SJSA1 (cell line): ENCODE measurements at places on chromosomes 4 and X. TPM values are rescaled to one million over a fixed set of nuclear protein-coding genes. Genes with fewer than 3 reads are reported as not detected.
A peak's percentile ranks its signal among the peaks of the same experiment; 100 is the strongest.

The TRIM75 gene
- total RNA-seq, result not detected in 2 replicates

The SFRP2 gene
- not detected in 2 replicates for total RNA-seq

DNA sequence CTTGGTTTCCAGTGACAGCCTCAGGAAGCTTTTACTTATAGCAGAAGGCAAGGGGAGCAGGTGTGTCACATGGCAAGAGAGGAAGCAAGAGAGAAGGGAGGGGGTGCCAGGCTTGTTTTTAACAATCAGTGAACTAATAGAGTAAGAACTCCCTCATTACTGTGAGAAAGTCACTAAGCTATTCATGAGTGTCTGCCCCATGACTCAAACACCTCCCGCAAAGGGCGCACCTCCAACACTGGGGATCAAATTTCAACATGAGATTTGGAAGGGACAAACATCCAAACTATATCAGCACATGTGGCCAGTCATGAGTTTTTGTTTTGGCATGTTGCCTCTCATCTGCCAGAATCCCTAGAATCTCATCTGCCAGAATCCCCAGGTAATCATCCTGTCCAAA lies 183.5 kb upstream of the C1QTNF7 start:
- no peaks in the 10 kb centered on the region for H3K27me3 ChIP-seq
- no peak overlapping the region for H3K4me3 ChIP-seq
- H3K4me1 ChIP-seq, result no peaks in the 10 kb centered on the region; the same call in 1 of the 2 replicates
- no peak for DNase-seq

DNA sequence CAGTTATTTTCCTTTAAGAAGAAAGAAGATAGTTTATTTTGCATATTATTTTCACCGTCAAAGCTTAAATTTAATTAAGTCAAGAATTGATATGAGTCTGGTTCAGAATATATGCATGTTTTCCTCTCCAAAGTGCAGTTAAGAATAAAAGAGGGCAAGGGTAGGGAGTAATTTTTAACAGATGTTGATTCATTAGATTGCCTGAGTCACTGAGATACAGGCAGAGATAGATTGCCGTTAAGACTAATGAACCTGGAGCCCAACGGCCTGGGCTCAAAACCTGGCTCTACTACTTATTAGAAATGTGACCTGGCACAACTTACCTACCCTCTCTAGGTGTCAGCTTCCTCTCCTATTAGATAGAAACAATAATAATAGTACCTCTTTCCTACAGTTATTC lies 1037.4 kb upstream of the PABPC4L start:
- H3K27ac ChIP-seq, result no peak overlapping the region
- peaks cover under 1% of the 10 kb centered on the region for H3K4me1 ChIP-seq
- H3K36me3 ChIP-seq, result no peaks in the 10 kb centered on the region
- no peak for DNase-seq

DNA sequence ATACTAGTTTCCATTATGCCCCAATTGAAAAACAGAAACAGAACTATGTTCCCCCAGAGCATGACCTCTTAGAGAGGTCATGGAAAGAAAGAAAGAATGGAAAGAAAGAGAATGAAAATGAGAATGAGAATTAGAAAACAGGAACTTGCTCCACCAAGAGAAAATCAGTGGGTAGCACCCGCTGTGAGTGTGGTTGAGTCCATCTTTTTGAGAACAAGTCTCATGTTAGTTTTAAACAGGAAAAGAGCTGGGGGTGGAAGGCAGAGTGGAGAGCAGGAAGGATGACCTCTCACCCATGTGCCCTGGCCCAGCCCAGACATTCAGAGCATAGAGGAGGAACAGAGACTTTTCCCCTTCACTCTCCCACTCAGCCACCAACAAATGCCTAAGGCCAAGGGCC lies 4.9 kb downstream of the GSX2 start:
- DNase-seq, result no peak
- H3K36me3 ChIP-seq, result no peaks in the 10 kb centered on the region
- no peak overlapping the region for H3K27ac ChIP-seq

GRCh38 chr4:138609943-138610350 lies 367.8 kb upstream of the SLC7A11 start:
- H3K4me1 ChIP-seq, result peaks cover 26% of the 10 kb centered on the region
- no peak overlapping the region for H3K4me3 ChIP-seq
- peak; percentile 66 for DNase-seq
- H3K27me3 ChIP-seq, result no peaks in the 10 kb centered on the region
- H3K36me3 ChIP-seq, result no peaks in the 10 kb centered on the region

GRCh38 chr4:185369731-185370130 lies 26.0 kb downstream of the LRP2BP start:
- no peak overlapping the region for H3K4me3 ChIP-seq
- DNase-seq, result no peak
- no peaks in the 10 kb centered on the region for H3K36me3 ChIP-seq
- no peaks in the 10 kb centered on the region for H3K27me3 ChIP-seq
- no peaks in the 10 kb centered on the region for H3K4me1 ChIP-seq

GRCh38 chrX:20796450-20796849 lies 529.7 kb upstream of the RPS6KA3 start:
- no peak overlapping the region for H3K27ac ChIP-seq
- H3K4me3 ChIP-seq, result no peak overlapping the region
- no peaks in the 10 kb centered on the region for H3K4me1 ChIP-seq
- DNase-seq, result no peak

- peak overlapping the region; percentile 9 for H3K4me3 ChIP-seq
- H3K36me3 ChIP-seq, result no peaks in the 10 kb centered on the region
- peaks cover 16% of the 10 kb centered on the region for H3K4me1 ChIP-seq
- no peaks in the 10 kb centered on the region for H3K27me3 ChIP-seq
- DNase-seq, result no peak
Observed at GRCh38 chrX:42094218-42094617, 170.9 kb upstream of the CASK start.

DNA sequence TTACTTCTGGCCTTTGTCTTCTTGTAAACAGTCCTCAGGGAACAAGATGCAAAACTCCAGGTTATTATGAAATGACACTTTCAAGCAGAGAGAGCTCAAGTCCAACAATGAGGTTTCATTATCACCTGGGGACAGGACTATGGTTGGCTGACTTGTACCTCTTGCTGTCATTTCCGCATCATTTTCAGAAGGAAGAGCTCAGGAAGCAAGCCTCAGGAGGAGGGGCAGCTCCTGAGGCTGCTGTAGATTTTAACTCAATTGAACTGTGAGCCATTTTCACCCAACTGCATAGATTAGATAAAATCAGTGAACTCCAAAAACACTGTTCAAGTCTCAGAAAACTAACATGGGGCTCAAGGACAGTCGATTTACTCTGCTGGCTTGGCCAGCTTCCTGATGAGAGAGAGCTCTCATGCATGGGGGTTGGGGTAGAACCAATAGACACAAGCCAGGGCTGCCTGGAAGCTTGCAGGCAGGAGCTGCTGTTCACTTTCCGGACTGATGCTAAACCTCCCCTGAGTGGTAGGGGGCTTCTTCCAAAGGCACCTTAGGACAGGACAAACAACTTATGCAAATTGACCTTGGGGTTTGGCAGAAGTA lies 23.6 kb downstream of the TMEM255A start:
- no peak overlapping the region for H3K27ac ChIP-seq
- no peaks in the 10 kb centered on the region for H3K36me3 ChIP-seq
- H3K4me3 ChIP-seq, result no peak overlapping the region
- no peaks in the 10 kb centered on the region for H3K4me1 ChIP-seq
- no peak for DNase-seq
- no peaks in the 10 kb centered on the region for H3K27me3 ChIP-seq

DNA sequence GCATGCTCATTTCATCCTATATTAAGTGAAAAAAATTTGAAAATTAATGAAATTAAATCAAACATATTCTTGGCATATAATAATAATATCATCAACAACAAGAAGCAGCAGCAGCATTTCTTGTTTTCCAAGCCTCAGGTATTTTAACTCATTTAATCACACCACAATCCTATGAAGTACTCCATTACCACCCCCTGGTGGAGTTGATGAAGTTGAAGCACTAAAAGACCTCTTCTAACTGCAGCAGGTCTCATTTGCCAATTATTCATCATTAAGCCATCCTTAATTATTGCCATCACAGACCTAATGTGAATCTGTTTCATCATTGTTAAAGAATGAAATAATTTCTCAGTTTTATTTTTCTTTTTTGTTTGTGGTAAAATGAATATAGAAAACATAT lies 801.4 kb upstream of the GRID2 start:
- no peak overlapping the region for H3K27ac ChIP-seq
- no peak for DNase-seq
- H3K27me3 ChIP-seq, result no peaks in the 10 kb centered on the region
- no peaks in the 10 kb centered on the region for H3K36me3 ChIP-seq
- H3K4me3 ChIP-seq, result no peak overlapping the region

DNA sequence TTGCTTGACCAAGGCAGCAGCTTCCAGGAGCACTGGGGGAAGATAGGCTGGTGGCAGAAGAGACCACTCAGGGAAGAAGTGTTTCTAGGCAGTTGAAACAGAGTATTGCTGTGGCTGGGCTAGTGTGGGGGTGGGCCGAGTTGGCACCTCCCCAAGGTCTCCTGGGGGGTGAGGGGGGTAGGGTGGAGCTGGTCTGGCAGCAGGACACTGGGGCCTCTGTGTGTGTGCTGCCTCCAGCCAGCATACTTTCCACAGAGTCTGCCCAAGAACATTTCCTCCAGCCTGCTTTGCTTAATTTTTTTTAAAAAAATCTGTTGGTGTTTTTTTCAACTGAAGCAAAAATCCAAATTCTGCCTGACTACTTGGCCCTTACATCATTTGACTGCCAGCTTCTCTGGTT lies 4.0 kb downstream of the ITIH6 start:
- no peaks in the 10 kb centered on the region for H3K27me3 ChIP-seq
- no peak overlapping the region for H3K4me3 ChIP-seq
- H3K36me3 ChIP-seq, result no peaks in the 10 kb centered on the region
- no peaks in the 10 kb centered on the region for H3K4me1 ChIP-seq
- no peak for DNase-seq
- H3K27ac ChIP-seq, result no peak overlapping the region

DNA sequence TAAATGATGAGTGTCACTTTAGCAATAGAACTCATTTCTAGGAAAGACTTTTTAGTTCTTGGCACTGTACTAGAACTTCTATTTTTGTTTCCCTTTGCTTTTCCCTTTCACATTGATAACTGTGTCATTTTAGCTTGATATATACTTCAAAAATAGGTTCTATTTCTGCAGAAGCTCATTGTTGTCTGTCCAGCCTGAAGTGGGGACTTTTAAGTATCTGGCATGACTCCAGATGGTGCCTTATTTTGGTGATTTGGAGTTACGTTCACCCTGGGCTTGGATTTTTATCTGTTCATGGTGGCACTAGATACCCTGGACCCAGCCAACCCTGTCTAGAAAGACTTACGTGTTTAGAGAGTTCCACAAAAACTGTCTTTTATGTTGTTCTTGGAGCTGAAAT lies 3.4 kb downstream of the ABHD18 start:
- H3K27me3 ChIP-seq, result no peaks in the 10 kb centered on the region
- DNase-seq, result no peak
- H3K4me1 ChIP-seq, result peaks cover 5% of the 10 kb centered on the region
- H3K27ac ChIP-seq, result no peak overlapping the region

GRCh38 chr4:186920483-186920882 lies 196.8 kb upstream of the FAT1 start:
- peaks cover 29% of the 10 kb centered on the region for H3K4me1 ChIP-seq
- no peak overlapping the region for H3K4me3 ChIP-seq
- peak overlapping the region; percentile 46 for H3K27ac ChIP-seq
- no peaks in the 10 kb centered on the region for H3K27me3 ChIP-seq
- DNase-seq, result peak; percentile 55

DNA sequence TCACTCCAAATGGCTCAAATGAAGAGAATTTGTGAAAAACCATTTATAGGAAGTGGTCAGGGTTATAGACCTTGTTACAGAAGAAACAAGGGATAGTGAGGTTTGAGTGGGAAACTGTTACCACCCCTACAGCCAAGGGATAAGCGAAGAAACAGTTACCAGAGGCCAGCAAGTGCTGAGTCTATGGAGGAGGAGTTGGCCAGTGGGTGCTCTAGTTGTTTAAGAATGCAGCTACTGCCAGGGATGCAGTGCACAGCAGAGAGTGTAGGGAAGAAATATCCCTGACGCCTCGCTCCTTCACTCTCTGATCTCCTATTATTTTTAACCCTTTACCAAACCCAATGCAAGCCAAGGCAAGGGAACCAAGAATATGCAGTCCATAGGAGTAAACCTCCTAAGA lies 15.2 kb upstream of the SYTL4 start:
- peaks cover 19% of the 10 kb centered on the region for H3K4me1 ChIP-seq
- no peak overlapping the region for H3K27ac ChIP-seq
- no peak for DNase-seq
- no peak overlapping the region for H3K4me3 ChIP-seq
- H3K36me3 ChIP-seq, result no peaks in the 10 kb centered on the region

GRCh38 chr4:140871368-140871767 lies 115.2 kb upstream of the TBC1D9 start:
- H3K27me3 ChIP-seq, result no peaks in the 10 kb centered on the region
- peaks cover 11% of the 10 kb centered on the region for H3K4me1 ChIP-seq
- H3K36me3 ChIP-seq, result no peaks in the 10 kb centered on the region
- no peak for DNase-seq
- no peak overlapping the region for H3K27ac ChIP-seq

DNA sequence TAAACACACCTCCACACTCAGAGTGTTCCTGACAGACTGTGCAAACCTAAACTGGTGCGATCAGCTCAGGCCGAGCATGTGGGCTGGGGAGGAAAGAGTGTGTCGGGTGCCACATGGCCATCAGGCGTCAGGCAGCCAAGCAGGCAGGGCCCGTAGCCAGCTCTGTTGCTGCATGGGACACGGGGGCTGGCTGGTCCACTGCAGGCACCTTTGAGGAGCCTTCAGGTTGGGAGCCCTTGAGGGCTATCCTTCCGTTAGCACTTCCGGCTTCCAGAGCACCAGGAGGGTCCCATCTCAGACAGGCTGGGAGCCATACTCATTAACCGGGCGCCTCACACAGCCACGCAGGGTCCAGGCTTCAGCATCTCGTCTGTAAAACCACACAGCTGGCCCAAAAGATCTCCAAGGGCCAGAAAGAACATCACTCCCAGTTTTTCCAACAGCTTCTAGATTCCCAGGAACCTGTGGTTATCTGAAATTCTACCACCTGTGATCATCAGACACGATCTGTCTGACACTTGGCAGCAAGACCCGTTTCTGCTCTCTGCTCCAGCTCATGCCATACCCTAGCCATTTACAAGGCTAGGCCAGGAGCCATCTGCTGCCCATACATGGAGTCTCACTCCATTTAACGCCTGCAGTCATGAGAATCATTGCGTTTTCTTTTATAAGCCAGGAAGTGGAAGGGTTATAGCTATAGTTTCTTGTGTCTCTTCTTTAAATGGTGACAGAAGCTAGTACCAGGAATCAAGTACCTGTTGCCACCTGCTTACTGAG lies 87.5 kb downstream of the NSUN7 start:
- H3K27ac ChIP-seq, result no peak overlapping the region
- no peak for DNase-seq
- no peaks in the 10 kb centered on the region for H3K36me3 ChIP-seq
- no peaks in the 10 kb centered on the region for H3K27me3 ChIP-seq

DNA sequence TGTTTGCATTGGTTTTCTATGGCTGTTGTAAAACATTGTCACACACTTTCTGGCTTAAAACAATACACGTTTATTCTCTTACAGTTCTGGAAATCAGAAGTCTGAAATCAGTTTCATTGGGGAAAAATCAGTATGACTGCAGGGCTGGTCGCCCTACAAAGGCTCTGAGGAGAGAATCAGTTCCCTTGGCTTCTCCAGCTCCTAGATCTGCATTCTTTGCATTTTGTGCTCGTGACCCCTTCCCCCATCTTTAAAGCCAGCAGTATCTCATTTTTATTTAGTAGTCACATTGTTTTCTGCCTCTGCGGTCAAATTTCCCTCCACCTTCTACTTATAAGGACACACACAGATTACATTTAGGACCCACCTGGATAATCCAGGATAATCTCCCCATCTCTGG lies 849.7 kb upstream of the GRID2 start:
- no peaks in the 10 kb centered on the region for H3K27me3 ChIP-seq
- no peaks in the 10 kb centered on the region for H3K36me3 ChIP-seq
- H3K4me1 ChIP-seq, result no peaks in the 10 kb centered on the region
- DNase-seq, result no peak
- no peak overlapping the region for H3K4me3 ChIP-seq
